BE2C (cell line): ENCODE measurements at places on chromosomes 7 and 10.

DNA sequence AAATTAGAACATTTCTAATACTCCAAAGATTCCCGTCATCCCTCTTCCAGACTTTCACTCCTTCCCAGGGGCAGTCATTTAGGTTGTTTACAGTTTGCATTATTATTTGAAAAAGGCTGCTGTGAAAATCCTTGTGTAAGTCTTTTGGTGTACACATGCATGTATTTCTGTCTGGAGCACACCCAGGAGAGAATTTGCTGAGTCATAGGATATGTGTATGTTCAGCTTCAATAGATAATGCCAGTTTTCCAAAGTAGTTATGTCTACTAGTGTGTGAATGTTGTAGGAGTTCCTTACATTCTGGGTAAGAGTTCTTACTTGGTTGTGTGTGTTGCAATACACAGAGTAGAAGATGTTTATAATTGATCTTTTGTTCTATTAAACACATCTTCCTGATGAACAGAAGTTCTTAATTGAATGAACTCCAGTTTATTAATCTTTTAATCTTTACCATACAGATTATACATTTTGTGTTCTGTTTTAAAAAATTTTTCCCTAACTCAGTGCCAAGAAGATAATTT, 25.3 kb downstream of the CROT start:
- DNase-seq, result no peak

- DNase-seq, result no peak
These were observed 28.6 kb upstream of the VAX1 start for GRCh38 chr10:117166418-117167345.

- no peak for DNase-seq
These were observed 425.8 kb downstream of the ETV1 start for GRCh38 chr7:13563680-13564079.

DNA sequence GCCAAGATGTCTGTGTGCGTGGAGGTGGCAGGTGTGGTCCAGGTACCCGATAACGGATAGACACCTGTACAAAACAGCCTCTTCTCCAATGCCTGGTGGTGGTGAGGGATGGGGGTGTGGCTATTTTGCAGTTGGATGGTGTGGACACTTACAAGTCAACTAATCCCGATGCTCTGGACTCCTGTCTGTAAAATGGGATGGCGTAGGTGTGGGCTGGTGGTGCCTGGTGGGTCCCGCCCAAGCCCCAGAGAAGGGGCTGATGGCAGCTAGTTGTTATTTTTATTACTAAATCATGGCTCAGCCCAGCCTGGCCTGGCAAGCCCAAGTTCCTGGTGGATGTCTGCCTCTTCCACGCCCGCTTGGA, 22.3 kb downstream of the GTF2IRD1 start:
- DNase-seq, result no peak

DNA sequence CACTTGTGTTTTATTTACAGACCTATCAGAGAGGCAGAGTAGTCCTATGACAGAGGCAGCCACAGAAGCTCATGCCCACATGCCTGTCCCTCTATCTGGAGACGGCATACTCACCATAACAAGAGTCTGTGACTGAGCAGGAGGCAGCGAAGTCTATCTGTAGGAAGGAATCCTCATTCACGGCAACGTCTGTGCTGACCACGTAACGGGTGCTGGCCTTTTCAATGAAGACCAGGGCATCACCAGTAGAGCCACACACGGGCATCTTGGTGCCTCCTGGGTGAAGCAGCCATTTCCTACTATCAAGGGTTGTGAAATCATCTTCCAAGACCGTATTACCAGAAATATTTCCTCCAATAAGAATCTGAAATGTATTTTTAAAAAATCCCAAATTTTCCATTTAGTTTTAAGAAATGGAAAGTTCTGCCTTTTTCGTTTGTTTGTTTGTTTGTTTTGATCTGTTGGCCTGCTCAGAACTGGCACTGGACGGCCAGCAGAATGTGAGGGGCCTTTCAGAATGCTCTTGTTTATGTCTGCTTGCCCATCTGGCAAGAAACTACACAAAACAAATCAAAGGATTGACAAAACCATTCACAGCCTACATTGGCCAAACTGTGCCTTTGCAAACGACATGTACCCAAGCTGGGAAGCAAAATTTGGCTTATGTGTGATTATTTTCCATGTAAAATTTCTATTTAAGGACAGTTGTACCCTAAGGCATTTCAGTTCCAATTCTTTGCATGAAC, 93.1 kb upstream of the SLC26A5 start:
- DNase-seq, result no peak

DNA sequence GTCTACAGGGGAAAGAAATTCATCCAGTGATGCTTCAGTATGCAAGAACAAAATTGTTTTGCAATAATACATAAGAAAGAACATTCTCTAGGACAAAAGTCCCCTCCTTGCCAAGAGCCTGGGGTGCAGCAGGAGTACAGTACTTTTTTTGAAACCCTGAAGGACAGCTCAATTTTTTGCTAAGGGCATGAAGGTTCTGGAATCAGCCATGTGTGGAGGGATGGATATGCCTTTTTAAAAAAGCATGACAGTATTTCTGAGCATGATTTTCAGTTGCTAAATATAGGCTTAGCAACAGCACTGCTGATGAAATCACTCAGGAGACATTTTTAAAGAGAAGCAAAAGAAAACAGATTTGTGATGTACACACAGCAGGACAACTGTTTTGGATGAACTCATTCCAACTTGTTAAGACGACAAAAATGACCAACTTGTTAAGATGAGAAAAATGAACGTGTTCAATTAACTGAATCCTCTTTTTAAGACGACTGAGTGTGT, 39.3 kb downstream of the HBP1 start:
- no peak for DNase-seq

DNA sequence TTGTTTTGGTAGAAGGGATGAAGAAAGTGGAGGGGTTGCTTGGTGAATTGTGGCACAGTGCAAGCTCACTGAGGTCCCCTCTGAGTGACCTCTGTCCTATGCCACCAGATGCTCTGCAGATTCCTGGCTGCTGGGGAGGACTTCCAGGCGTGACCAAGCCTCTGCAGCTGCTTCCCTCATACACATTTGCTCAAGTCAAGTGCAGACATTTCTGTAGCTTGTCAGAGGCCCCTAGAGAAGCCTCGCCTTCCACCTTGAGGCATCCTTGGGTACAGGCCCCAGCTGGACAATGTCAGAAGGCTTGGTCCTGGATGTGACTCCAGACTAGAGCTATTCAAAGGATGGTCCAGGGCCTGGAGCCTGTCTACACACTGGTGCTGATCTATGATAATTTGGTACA, 464.2 kb downstream of the PLXNA4 start:
- peak; percentile 23 for DNase-seq

DNA sequence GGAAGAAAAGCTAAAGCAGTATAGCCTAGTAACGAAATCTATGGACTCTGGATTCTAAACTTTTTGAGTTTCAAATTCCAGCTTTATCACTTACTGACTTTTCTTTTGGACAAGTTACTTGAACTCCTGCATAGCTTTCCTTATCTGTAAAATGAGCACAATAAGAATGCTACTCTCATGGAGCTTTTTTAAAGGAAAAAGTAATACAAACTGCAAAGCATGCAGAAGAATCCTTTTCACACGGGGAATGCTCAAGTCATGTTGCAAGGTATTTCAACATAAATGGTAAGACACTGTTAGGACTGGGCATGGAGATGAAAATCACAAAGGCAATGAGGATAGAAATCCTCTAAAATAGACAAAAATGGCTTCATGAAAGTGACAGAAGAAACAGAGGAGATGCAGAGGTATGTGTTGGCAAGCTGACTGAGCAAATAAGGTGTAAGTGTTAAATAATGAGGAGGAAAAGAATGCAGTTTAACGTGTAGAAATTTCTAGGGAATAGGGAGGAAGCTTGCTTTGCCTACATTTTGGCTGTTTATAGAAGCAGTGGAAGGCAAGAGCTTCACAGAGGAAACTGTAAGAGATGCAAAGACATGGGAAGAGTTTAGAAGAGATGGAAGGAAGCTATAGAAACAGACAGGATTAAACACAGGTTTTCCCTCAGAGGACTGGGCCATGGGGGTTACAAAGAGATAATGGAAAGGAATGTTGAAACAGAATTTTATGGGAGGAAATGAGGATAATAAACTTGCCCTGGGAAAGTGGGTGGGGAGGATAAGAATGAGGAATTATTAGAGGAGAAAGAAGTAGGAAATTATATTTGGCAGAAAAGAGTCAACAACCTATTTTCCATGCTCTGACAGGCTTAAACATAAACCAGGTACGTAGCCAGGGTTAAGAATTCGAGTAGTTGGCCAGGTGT, 28.8 kb upstream of the SNX13 start:
- DNase-seq, result no peak

DNA sequence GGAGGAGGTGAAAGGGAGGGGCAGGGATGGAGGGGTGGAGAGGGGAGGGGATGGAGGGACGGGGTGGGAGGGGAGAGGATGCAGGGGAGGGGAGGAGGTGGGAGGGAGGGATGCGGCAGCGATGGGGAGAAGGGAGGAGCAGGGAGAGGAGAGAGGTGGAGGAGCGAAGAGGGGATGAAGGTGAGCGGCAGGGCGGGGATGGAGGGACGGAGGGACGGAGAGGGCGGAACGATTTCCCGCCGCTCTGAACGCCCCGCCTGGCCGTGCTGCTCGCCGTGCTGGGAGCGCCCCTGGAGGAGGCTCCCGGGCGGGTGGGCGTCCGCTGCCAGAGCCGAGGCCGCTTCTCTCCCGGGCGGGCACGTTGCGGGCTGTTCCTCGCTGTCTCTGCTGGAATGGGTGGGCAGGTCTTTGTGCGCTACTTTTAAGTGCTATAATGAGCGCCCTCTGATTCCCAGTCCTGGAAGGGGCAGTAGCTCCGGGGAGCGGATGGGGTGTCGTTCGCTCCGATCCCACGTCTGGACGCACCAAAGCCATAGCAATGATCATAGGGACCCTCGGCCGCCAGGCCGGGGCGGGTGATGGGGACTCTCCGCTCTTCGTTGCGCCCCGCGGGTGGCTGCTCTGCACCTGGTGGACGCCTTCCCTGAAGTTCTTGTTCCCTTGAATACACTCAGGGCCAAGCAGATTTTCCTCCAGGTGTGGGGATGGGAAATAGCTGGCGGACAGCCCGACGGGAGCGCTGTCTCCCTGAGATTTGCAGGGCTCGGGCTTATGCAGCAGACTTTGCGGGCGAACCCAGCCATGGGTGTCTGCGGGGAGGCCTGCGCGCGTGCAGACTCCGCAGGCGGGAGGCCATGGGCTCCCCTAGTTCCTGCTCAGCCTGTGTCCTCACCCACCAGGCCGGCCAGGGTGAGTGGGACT, 81.1 kb upstream of the CPXM2 start:
- no peak for DNase-seq

DNA sequence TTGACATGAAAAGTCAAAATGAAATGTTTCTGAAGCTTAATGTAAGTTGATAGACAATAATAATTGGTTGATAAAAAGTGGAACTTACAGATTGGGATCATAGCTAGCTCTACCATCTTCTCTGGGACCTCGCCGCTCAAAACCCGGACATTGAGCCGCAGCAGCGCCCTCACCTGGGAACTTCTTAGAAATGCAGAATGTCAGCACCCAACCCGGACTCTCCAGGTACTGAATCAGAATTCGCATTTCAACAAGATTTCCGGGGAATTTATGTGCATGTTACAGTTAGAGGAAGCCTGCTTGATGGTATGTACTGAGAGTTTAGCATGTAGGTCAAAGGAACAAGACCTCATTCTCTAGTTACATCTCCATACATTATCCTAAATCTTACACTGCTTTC, 36.7 kb upstream of the ABLIM1 start:
- peak; percentile 48 for DNase-seq

DNA sequence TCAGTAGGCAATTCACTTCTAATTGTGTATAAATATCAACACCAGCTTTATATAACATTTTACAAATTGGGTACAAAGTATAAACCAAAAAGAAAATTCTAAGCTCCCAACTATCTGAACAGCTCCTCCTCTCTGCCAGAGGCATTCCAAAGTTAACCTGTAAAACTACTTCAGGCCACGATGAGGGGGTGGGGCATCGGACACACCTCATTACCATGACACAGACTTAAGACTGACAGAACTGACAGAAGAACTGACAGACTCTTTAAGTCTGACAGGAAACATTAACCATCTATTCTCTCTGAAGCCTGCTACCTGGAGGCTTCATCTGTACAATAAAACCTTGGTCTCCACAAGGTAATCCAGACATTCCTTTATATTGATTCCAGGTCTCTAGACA, 12.3 kb downstream of the ESYT2 start:
- no peak for DNase-seq

DNA sequence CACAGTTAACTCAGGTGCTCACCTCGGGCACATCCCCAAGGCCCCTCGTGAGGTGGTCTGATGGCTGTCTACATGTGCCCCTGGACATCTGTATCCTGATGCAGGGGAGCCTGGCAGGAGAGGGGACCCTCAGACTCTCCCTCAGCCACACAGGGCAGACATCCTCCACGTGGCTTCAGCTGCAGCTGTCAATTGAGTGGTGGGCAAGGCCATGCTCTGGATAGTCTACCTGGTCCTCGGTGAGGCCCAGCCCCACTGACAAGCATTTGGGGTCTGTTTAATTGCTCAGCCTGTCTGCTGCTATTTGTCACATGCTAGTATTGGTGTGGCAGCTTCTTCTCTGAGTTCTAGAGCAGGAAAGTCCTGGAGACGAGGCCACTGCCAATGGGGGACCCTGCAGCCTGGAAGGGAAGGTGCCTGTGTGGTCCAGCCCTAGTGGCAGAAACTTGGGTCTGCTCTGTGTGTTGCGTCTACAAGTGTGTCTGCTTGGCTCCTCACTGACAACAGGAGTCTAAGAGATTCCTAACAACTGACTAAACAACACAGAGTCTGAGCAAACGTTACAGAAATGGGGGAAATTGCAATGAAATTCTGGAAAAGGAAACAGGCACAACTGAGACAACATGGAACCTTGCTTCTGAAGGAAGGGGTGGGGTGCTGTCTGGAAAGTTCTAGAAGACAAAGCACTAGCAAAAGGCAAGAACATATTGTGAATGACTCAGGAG, 59.3 kb upstream of the IGFBP3 start:
- DNase-seq, result no peak

DNA sequence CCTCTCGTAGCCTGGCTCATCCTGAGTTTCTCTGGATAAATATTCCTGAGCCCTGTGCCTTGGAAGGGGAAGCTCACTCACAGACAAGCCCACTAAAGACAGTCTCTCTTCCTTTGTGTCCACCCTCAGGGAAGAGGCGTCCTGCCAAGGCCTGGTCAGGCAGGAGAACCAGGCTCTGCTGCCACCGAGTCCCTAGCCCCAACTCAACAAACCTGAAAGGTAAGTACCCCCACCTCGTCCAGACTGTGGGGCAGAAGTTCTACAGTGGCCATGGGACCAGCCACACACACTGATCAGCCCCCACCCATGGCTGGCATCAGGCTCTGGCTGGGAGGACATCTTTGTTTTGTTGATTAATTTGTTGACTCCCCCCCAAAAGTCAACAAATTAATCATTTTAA, 2.8 kb downstream of the GPR15LG start:
- no peak for DNase-seq

- no peak for DNase-seq
These were observed 2.7 kb downstream of the GPR85 start for GRCh38 chr7:113083816-113084495.

DNA sequence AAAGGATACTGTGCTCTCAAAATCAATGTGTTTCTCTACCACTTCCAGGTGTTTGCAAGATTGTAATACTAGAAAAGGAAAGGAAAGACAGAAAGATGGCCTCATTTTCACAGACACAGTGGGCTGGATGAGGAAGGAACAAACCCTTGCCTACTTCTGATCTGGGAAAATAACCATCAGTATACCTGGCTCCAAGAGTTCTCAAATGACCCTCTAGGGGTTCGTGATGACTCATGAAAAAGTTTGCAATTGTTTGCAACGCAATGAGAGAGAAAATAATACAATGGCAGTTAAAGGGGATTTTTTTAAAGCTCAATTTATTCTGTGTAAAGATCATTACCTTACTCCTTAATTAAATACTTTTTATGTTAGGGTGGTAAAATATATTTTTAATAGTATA, 197.6 kb upstream of the INHBA start:
- no peak for DNase-seq
